ENCODE measurements at places on chromosomes 2 and 18.

- DNase-seq: no peak
Measured at GRCh38 chr2:47751856-47752414, 31.0 kb upstream of the MSH6 start.

DNA sequence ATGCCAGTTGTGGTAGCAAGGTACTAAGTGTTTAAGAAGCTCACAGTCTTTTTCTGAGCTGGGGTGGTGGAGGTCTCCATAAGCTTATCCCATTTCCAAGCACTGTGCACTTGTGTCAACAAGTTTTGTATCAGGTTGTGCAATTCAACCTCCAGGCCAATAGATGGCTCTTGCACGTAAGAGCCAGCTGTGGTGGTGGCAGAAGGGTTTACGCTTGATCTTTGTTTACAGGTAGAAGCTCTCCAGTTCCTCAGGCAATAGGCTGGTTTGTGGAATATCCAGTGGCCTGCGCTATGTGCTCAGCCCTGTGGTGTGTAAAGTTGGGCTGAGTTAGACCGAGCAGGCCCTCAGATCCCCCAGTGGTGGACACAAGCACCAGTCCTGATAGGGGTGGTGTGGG lies 89.7 kb upstream of the CNTNAP5 start:
- no peak for DNase-seq

- no peak for DNase-seq
Measured at GRCh38 chr18:27277554-27277953, 92.4 kb upstream of the CHST9 start.

GRCh38 chr2:191500884-191501560 lies 176.9 kb upstream of the NABP1 start:
- DNase-seq: no peak

GRCh38 chr2:64839844-64840243 lies 149.4 kb upstream of the SLC1A4 start:
- DNase-seq: no peak

DNA sequence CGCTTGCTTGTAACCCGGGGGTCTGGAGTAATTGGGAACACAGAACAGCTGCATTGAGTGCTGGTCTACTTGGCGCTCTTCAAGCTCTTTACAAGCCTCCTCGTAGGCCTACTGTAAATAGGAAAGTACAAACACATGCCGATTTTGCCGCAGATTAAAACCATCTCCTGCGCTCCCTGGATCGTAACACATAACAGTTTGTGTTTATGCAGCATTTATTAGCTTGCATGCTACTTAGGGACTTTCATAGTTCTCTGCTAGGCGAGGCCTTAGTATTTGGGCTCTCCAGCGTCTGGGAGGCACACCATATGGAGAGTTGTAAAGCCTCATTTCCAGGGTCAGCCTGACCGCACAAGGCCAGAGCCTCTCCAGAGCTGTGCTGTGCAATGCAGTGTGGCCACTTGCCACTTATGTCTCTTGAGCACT lies 84.0 kb upstream of the HAAO start:
- no peak for DNase-seq

DNA sequence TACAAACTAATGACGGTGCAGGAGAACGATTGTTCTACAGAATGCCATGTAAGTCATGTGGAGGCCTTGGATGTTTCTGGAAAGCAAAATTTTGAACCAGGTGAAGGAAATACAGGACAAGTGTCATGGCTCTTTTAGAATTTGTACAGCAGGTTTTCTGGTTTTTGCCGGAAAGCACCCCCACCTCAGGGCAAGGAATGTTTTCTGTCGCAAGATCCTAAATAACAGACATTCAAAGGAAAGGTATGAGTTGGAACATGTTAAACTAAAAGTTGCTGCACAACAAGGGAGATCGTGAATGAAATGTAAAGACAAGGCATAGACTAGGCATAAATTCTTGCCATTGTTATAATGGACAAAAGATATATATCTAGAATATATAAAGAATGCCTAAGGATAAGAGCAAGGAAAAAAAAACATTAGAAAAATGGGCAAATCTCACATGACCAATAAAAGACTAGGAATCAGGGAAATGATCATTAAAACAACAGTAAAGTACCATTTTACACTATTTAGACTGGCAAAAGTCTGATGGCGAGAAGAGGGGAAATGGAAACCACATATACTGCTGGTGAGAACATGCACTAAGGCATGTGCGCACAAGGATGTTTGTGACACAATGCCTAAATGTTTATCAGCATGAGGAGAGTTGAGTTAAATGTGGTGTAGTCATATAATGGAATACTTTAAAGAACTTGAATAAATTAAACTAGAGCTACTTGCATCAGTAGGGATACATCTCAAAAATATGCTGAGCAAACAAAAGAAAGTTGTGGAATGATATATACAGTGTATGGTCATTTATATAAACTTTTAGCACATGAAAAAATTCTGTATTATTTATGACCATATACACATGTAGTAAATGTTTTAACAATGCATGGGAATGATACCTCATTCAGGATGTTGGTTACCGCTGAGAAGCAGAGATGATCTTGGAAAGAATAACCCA lies 127.0 kb downstream of the EML6 start:
- no peak for DNase-seq

DNA sequence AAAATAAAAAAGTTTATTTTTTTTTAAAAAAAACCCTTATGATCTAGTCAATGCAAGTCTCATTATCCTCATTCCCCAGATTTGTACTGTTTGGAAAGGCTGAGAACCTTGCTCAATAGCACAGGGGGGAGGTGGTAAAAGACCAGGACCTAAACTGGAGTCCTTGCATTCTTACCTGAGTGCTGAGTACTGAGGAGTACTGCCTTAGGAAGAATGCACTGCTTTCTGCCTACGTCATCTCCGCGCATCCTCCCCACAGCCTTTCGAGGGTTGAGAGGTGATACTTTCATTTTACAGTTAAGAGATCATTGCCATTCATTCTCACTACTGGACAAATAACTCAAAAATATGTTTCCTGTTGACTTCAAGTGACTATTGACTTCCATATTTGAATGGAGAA lies 73.8 kb downstream of the MAP3K20 start:
- no peak for DNase-seq

GRCh38 chr2:43074592-43075053 lies 151.8 kb downstream of the ZFP36L2 start:
- DNase-seq: no peak

DNA sequence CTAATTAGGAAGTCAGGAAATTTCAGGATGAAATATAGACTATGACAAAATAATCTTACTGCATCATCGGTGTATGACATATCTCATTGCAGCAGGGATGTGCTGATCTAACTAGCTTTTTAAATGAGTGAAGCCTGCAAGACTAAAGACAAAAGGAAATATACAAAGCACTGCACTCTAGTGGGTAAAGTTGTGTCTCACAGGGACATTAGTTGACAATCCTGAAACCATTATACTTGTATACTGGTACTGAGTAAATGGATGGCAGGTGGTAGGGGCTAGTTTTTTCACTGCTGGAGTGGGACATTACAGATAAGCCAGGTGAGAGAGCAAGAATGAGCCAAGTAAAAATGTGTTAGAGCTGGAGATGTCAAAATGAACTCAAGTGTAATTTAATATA lies 317.5 kb upstream of the RAB6C start:
- DNase-seq: no peak

- DNase-seq: no peak
Measured at GRCh38 chr2:20590704-20591515, 60.0 kb downstream of the HS1BP3 start.
